Left lung (tissue), 14 donors: ENCODE measurements at places on chromosomes 16 and 17. TPM values are rescaled to one million over a fixed set of nuclear protein-coding genes. Genes with fewer than 3 reads are reported as not detected.

HS3ST4 gene
- total RNA-seq, result not detected

TBX4 gene
- total RNA-seq, result 21.2 TPM

PRSS27 gene
- 0.70 TPM for total RNA-seq

GCSH gene
- 22.2 TPM for total RNA-seq

DCUN1D3 gene
- 27.1 TPM for total RNA-seq

VKORC1 gene
- total RNA-seq, result 76.4 TPM

WFIKKN1 gene
- total RNA-seq, result 1.4 TPM

ACAP1 gene
- 9.9 TPM for total RNA-seq

DNA sequence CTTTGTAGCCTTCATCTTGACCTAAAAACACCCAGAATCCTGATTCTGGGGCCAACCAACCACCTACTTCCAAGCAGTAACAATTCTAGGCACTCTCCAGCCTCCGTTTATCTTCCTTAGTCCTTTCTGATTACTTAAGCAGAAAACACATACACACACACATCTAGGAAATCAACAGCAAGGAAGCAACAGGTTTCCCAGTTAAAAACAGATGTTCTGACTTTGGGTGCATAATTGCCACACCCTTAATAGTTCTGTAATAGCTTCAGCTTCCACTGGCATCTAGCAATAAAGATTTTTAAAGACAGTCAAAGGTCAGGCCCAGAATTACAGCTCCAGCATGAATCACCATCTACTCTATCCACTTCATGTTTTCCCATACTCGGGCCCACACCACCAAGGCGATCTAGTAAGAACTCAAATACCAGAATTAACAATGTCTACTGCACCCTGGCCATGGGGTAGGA is 2.6 kb downstream of the ARHGAP17 start:
- H3K36me3 ChIP-seq, result no peaks in the 10 kb centered on the region
- H3K27me3 ChIP-seq, result no peaks in the 10 kb centered on the region
- peaks cover 33% of the 10 kb centered on the region for H3K4me1 ChIP-seq
- DNase-seq, result no peak
- peak overlapping the region; percentile 90 for H3K27ac ChIP-seq

- H3K36me3 ChIP-seq, result no peaks in the 10 kb centered on the region
- no peak for DNase-seq
- peak overlapping the region; percentile 54 for H3K4me3 ChIP-seq
- H3K27ac ChIP-seq, result peak overlapping the region; percentile 84
Observed at GRCh38 chr17:5583426-5584382, 605 bp downstream of the NLRP1 start.

- no peaks in the 10 kb centered on the region for H3K4me1 ChIP-seq
- no peak overlapping the region for H3K27ac ChIP-seq
- H3K4me3 ChIP-seq, result no peak overlapping the region
- no peaks in the 10 kb centered on the region for H3K27me3 ChIP-seq
- no peak for DNase-seq
Observed at GRCh38 chr17:41178843-41179616, 1.0 kb upstream of the KRTAP4-2 start.

DNA sequence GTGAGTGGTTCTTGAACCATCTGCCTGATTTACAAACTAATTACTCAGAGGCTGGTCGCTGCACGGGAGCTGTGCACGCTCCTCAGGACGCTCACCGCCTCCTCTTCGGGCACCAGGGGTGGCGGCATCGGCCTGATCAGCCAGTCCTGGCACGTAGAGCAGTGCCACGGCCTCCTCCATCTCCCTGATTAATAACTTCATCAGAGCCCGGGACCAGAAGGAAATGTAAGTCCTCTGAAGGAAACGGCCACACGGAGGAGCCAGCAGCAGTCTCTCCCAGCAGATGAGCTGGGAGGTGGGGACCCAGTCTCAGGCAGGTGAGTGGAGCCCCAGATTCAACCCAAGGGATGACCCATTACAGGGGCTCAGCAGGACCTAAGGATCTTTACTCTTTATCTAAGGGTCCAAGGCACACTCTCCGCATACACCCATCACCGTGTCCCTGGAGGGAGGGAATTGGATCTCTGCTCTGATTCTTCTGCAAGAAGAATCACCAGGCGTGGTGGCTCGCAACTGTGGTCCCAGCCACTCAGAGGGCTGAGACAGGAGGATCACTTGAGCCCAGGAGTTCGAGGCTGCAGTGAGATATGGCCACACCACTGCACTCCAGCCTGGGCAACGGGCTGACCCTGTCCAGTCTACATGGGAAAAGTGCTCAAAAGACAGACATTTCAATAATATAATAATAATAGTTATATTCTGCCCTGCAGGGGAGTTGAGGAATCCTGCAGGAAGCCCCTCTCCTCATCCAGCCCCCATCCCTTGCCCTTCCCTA is 366.5 kb downstream of the SEC14L1 start:
- no peaks in the 10 kb centered on the region for H3K27me3 ChIP-seq
- H3K4me3 ChIP-seq, result no peak overlapping the region
- no peaks in the 10 kb centered on the region for H3K4me1 ChIP-seq
- H3K36me3 ChIP-seq, result no peaks in the 10 kb centered on the region
- H3K27ac ChIP-seq, result no peak overlapping the region

DNA sequence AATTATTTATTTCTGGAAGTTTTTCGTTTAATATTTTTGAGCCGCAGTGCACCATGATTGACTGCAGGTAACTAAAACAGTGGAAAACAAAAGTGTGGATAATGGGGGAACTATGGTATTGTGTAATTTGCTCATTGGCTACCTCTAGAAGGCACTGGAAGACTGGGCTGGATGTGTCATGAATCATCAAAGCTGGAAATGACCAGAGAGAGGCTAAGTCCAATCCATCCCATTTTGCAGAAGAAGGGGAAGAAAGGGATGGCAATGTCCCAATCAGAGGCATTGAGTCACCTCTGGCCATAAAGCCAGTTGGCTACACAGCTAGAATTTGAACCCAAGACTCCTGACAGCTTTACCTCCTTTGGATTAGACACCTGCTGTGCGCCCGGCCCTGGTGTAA is 29.3 kb downstream of the GLP2R start:
- H3K27me3 ChIP-seq, result no peaks in the 10 kb centered on the region
- no peaks in the 10 kb centered on the region for H3K4me1 ChIP-seq
- no peaks in the 10 kb centered on the region for H3K36me3 ChIP-seq

DNA sequence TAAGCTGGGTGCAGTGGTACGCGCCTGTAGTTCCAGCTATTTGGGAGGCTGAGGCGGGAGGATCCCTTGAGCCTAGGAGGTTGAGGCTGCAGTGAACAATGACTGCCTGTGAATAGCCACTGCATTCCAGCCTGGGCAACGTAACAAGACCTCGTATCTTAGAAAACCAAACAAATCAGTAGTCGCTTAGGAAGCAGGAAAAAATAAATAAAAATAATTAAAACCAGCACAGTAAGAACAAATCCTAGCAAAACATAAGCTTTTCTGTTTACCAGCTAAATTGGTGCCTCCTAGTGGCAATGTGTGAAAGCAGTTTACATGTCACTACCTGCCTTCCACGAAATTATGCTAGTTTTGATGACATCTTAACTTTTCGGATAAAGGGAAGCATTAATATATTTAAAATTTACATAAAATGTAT is 1.3 kb downstream of the ARMC5 start:
- H3K27ac ChIP-seq, result peak overlapping the region; percentile 99
- peaks cover 18% of the 10 kb centered on the region for H3K4me1 ChIP-seq
- H3K36me3 ChIP-seq, result no peaks in the 10 kb centered on the region
- peak overlapping the region; percentile 33 for H3K4me3 ChIP-seq

- H3K4me1 ChIP-seq, result no peaks in the 10 kb centered on the region
- no peaks in the 10 kb centered on the region for H3K27me3 ChIP-seq
- no peaks in the 10 kb centered on the region for H3K36me3 ChIP-seq
- H3K27ac ChIP-seq, result no peak overlapping the region
- no peak for DNase-seq
Observed at GRCh38 chr17:57420734-57421717, 164.7 kb downstream of the MSI2 start.

GRCh38 chr17:81302324-81302723 is 7.2 kb upstream of the SLC38A10 start:
- no peak overlapping the region for H3K4me3 ChIP-seq

DNA sequence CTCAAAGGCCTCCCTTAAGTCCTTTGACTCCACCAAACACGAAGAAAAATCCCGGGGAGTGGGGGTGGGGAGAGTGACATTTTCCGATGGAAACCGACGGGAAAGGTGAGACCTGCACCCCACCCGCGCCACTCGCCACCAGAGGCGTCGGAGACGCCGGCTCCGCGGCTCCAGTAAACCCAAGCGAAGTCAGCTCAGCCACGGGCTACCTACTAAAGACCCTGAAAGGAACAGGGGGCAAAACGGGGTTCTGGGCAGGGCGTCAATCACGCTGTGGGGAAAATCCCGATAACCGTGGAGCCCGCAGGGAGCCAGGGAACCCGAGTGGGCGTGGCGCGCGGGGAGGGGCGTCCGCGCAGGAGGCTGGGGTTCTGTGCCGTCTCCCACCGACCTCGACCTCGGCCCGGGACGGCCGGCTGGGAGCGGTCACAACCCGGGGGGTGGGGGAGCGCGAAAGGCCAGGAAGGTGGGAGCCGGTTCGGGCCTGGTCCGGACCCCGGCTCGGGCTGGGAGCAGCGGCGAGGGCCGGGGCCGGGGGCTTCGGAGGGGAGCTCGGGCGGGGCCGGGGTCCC is 565 bp downstream of the WDR45B start:
- H3K4me3 ChIP-seq, result peak overlapping the region; percentile 100
- H3K27me3 ChIP-seq, result no peaks in the 10 kb centered on the region
- peaks cover 21% of the 10 kb centered on the region for H3K36me3 ChIP-seq
- H3K4me1 ChIP-seq, result peaks cover 5% of the 10 kb centered on the region
- H3K27ac ChIP-seq, result peak overlapping the region; percentile 92
- DNase-seq, result peak; percentile 41

DNA sequence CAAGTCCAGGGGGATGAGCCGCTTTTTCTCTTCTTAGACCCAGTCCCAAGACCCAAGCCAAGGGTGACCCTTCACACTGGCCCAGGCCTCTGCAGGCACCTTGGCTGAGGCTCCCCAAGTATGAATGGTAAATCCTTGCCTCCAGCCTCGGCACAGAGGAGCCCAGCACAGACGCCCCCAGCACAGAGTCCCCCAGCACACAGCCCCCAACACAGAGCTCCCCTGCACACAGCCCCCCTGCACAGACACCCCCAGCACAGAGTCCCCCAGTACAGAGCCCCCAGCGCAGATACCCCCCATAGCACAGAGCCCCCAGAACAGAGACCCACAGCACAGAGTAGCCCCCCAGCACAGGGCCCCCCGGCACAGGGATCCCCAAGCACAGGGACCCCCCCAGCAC is 1.0 kb upstream of the MCRIP2 start:
- no peak overlapping the region for H3K4me3 ChIP-seq
- peaks cover 12% of the 10 kb centered on the region for H3K4me1 ChIP-seq
- H3K36me3 ChIP-seq, result peaks cover 7% of the 10 kb centered on the region
- H3K27me3 ChIP-seq, result no peaks in the 10 kb centered on the region
- no peak for DNase-seq

- DNase-seq, result no peak
- H3K27ac ChIP-seq, result no peak overlapping the region
- peaks cover 4% of the 10 kb centered on the region for H3K4me1 ChIP-seq
- peaks cover 34% of the 10 kb centered on the region for H3K36me3 ChIP-seq
Observed at GRCh38 chr17:550463-551180, 164.0 kb downstream of the VPS53 start.

- no peaks in the 10 kb centered on the region for H3K4me1 ChIP-seq
- no peaks in the 10 kb centered on the region for H3K27me3 ChIP-seq
- DNase-seq, result no peak
- no peaks in the 10 kb centered on the region for H3K36me3 ChIP-seq
- H3K4me3 ChIP-seq, result no peak overlapping the region
- H3K27ac ChIP-seq, result no peak overlapping the region
Observed at GRCh38 chr16:50866806-50867205, 124.9 kb downstream of the CYLD start.

DNA sequence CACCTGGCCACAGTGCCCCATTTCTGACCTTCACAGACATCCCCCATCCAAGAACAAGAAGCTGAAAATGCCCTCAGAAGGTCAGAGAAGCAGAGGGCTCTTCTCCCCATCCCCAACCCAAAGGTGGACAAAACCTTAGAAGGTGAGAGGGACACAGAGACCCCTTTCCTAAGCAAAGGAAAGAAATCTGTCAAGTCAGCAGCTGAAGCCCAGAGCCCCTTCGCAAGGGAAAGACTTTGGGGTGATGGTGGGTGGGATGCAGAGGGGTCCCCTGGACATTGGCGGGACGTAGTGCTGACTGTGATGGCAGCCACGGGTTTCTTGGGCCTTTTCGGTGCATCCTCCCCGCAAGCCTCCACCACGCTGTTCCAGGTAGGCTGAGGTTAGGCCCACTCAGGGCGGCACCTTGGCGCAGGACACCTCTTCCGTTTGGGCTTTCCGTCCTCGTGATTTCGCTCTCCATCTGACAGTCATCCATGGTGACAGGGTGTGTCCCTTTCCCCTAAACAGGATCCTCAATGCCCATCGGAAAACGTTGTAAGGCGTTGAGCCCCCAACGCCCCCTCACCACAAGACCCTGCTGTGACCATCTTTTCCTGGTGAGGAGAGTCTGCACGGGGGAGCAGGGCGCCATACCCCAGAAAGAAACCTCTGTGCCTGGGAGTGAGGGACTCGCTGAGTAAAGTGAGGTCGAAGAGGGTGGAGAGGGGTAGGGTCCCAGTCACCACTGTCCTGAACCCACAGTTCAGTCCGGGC is 10.7 kb upstream of the GSDMA start:
- H3K36me3 ChIP-seq, result no peaks in the 10 kb centered on the region
- peak overlapping the region; percentile 56 for H3K27ac ChIP-seq
- no peak for DNase-seq
- no peaks in the 10 kb centered on the region for H3K27me3 ChIP-seq
- peaks cover 4% of the 10 kb centered on the region for H3K4me1 ChIP-seq

GRCh38 chr17:67544364-67544955 is 167.4 kb downstream of the PITPNC1 start:
- no peak overlapping the region for H3K4me3 ChIP-seq
- no peaks in the 10 kb centered on the region for H3K4me1 ChIP-seq

- H3K36me3 ChIP-seq, result no peaks in the 10 kb centered on the region
- DNase-seq, result peak; percentile 54
- no peak overlapping the region for H3K4me3 ChIP-seq
- no peaks in the 10 kb centered on the region for H3K27me3 ChIP-seq
Observed at GRCh38 chr17:20992987-20993862, 49.6 kb downstream of the USP22 start.

DNA sequence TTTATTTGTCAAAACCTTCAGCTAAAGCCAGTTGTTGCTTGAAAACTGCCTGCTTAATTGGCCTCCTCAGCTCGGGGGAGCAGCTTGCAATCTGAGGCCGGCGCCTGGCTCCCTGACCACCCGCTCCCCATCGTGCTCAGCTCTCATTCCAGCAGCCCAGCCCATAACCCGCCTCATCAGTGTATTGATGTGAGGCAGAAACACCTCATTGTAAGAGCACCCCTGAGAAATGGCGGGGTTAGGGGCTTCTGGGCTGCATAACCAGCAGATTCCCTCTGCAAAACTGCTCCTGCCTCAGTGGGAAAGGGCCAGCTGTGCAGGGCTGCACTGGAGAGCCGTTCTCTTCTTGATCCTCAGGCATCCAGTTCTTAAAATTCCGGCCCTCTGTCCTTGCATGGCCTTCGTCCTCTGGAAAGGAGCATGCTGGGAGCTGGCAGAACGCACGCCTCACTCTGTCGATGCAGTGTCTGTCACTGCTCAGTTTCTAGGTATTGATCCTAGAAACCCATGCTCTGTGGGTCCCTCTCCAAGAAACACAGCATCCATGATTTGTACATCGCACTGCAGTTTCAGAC is 113.8 kb upstream of the CHMP6 start:
- no peak overlapping the region for H3K4me3 ChIP-seq
- H3K4me1 ChIP-seq, result no peaks in the 10 kb centered on the region
- H3K36me3 ChIP-seq, result no peaks in the 10 kb centered on the region
- no peaks in the 10 kb centered on the region for H3K27me3 ChIP-seq
- DNase-seq, result peak; percentile 9

- no peaks in the 10 kb centered on the region for H3K27me3 ChIP-seq
- DNase-seq, result no peak
- H3K27ac ChIP-seq, result no peak overlapping the region
Observed at GRCh38 chr17:66953630-66954020, 10.9 kb upstream of the CACNG4 start.
